Activated CD4-positive, alpha-beta memory T cell treated with anti-CD3 and anti-CD28 coated beads for 36 hours (primary cell): ENCODE measurements at places on chromosomes 7 and 10. TPM values are rescaled to one million over a fixed set of nuclear protein-coding genes. Genes with fewer than 3 reads are reported as not detected.

The PLEKHA1 gene
- total RNA-seq, result 11.1 TPM

- no peak for DNase-seq
- H3K4me3 ChIP-seq, result no peak overlapping the region
- H3K27me3 ChIP-seq, result peaks cover 18% of the 10 kb centered on the region
- H3K36me3 ChIP-seq, result no peaks in the 10 kb centered on the region
These were observed 39.9 kb downstream of the CYTH3 start for GRCh38 chr7:6232534-6232933.

The GJD4 gene
- total RNA-seq, result not detected

The SPDYE16 gene
- 0.19 TPM for total RNA-seq

GRCh38 chr10:68997211-68997610, 8.6 kb downstream of the KIFBP start:
- H3K27me3 ChIP-seq, result no peaks in the 10 kb centered on the region
- H3K4me3 ChIP-seq, result peak overlapping the region; percentile 40
- H3K27ac ChIP-seq, result peak overlapping the region; percentile 94
- peaks cover 6% of the 10 kb centered on the region for H3K36me3 ChIP-seq

- H3K36me3 ChIP-seq, result peaks cover 39% of the 10 kb centered on the region
- peaks cover 75% of the 10 kb centered on the region for H3K4me1 ChIP-seq
- H3K27ac ChIP-seq, result peak overlapping the region; percentile 96
- no peaks in the 10 kb centered on the region for H3K27me3 ChIP-seq
- no peak for DNase-seq
- peak overlapping the region; percentile 91 for H3K4me3 ChIP-seq
These were observed 2.5 kb downstream of the CCDC6 start for GRCh38 chr10:59903871-59904270.

DNA sequence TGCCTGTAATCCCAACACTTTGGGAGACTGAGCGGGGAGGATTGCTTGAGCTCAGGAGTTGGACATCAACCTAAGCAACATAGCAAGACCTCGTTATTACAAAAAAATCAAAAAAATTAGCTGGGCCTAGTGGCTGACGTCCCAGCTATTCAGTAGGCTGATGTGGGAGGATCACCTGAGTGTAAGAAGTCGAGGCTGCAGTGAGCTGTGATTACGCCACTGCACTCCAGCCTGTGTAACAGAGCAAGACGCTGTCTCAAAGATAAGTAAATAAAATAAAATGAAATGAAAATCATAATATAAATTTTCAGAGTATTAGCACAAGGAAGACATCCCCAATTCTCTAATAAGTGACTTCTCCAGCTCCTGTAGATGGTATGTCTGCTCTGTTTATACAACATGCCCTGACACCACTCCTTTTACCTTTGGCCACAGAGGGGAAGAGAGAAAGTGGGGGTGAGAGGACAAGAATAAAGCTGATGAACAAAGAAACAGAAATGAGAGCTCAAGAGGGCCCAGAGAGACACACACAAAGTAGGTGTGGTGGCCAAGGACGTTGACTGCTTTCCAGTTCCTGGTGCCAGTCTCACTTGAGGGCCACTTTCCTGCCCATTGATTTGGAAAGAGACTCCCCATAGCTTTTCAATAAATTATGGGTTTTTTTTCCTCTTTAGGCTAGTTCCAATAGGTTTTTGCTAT, 62.9 kb downstream of the PTTG1IP2 start:
- H3K27ac ChIP-seq, result no peak overlapping the region
- no peak for DNase-seq
- no peak overlapping the region for H3K4me3 ChIP-seq
- H3K27me3 ChIP-seq, result peaks cover 3% of the 10 kb centered on the region
- H3K36me3 ChIP-seq, result no peaks in the 10 kb centered on the region
- no peaks in the 10 kb centered on the region for H3K4me1 ChIP-seq

DNA sequence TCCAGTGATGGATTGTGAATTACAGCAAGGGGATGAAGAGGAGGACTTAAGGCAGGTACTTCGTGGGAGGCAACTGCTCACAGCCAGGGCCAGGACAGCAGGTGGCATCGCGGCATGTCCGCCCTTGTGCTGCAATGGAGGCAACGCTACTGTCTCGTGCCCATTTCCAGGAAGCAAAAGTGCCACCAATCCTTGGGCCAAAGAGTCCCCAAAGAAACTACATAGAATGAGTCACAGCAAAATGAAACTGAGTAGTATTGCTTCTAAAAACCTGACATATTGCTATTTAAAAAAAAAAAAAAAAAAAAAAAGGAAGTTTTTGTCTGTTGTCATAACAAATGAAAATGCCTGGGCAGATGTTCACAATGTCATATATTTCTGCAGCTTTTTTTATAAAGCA, 46.6 kb downstream of the RSU1 start:
- no peak overlapping the region for H3K27ac ChIP-seq
- peak; percentile 18 for DNase-seq

The TFEC gene
- not detected for total RNA-seq

The EPHB4 gene
- total RNA-seq, result 2.8 TPM

The SFTPA1 gene
- total RNA-seq, result not detected

DNA sequence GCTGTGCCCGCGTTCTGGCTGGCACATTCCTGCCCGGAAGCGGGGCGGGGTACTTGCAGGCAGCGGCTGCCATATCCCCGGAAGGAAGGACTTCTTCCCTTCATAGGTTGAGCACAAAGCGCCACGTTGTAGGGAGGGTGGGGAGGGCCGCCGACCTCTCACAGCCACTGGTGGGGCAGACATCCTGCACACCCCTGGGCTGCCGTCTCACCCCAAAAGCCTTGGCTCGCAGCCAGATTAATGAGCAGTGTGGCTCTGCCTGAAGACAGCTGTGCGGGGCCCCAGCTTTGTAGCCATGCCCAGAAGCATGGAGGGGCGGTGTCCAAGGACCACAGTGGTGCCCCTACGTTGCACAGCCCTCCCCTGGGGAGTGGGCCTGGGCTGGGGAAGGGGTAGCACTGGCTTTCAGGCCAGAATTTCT, 54.3 kb upstream of the DPYSL4 start:
- no peak for DNase-seq
- no peaks in the 10 kb centered on the region for H3K4me1 ChIP-seq
- no peak overlapping the region for H3K4me3 ChIP-seq
- no peak overlapping the region for H3K27ac ChIP-seq
- no peaks in the 10 kb centered on the region for H3K36me3 ChIP-seq
